ENCODE measurements at places on chromosomes 3 and 15.

- DNase-seq = peak; percentile 95
These were observed 35.9 kb downstream of the HMCES start for GRCh38 chr3:129314386-129315222.

GRCh38 chr3:64381367-64381766 is 156.1 kb upstream of the PRICKLE2 start:
- DNase-seq = no peak

DNA sequence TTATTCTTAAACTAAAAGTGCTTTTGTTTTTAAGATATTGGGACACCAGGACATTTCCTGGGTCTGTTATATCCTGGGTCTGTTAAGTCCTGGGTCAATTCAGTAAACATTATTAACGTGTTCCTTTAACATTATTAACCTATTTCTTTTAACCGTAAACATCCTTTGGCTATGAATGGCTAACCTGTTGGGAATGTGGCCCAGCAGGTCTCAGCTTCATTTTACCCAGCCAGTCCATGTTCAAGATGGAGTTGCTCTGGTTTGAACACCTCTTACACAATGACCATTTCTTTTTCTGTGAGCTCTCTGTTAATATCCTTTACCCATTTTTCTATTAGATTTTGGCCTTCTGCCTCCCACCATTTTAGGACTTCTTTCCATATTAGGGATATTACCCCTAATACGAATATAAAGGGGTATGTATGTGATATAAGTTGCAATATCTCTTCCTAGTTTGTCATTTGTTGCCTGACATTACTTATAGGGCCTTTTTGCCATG is 88.9 kb upstream of the NEDD4 start:
- no peak for DNase-seq

DNA sequence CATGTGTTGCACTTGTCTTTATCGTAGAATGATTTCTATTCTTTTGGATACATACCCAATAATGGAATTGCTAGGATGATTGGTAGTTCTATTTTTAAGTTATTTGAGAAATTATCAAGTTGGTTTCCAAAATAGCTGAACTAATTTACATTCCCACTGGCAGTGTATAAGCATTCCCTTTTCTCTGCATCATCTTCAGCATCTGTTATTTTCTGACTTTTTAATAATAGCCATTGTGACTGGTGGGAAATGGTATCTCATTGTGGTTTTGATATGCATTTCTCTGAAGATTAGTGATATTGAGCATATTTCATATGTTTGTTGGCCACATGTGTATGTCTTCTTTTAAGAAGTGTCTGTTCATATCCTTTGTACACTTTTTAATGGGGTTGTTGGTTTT is 81.7 kb upstream of the NUDT16 start:
- no peak for DNase-seq

GRCh38 chr3:148938306-148938705 is 53.0 kb upstream of the GYG1 start:
- no peak for DNase-seq

GRCh38 chr3:40653001-40653400 is 128.2 kb downstream of the ZNF621 start:
- no peak for DNase-seq

- DNase-seq = no peak
These were observed 22.1 kb upstream of the TRA2B start for GRCh38 chr3:185959609-185960521.

DNA sequence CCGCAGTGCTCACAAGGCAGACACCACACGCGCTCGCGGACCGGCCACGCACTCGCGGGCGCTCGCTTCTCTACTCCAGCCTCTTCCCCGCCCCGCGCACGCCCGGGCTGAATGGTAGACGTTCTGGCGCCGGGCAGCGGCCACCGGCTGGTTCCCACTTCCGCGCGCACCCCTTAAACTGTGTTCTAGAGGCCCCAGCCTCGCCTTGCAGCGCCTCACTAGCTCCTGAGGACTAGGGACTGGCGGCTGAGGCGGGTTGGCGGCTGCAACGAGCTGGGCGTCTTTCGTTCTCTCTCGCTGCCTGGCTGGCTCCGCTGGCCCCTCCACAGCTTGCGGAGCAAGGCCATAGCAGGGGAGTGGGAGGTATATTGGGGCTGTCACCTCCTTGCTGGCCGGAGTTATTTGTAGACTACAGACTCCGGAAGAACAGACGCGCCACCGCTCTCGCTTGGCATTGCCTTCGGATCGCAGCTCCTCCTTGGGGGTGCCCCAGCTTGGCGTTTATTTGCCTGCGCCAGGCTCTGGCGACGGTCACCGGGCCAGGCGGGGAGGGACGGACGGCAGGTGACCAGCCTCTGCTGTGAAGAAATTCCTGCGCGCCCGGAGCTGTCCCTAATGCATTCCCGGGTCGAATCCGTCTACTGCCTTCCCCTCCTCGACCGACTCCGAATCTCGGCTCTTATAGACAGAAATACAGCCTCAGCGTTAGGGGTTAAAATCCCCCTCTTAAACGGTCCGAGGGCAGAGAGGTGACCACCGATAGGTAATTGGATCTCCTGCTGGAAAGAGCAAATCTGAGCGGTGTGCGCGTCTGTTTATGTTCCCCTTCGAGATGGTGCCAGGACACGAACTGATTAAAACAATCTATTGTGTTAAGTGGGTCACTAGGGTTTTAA is 1.3 kb downstream of the GREM1 start:
- DNase-seq = no peak

GRCh38 chr3:171994646-171995428 is 44.5 kb upstream of the FNDC3B start:
- DNase-seq = peak; percentile 52

DNA sequence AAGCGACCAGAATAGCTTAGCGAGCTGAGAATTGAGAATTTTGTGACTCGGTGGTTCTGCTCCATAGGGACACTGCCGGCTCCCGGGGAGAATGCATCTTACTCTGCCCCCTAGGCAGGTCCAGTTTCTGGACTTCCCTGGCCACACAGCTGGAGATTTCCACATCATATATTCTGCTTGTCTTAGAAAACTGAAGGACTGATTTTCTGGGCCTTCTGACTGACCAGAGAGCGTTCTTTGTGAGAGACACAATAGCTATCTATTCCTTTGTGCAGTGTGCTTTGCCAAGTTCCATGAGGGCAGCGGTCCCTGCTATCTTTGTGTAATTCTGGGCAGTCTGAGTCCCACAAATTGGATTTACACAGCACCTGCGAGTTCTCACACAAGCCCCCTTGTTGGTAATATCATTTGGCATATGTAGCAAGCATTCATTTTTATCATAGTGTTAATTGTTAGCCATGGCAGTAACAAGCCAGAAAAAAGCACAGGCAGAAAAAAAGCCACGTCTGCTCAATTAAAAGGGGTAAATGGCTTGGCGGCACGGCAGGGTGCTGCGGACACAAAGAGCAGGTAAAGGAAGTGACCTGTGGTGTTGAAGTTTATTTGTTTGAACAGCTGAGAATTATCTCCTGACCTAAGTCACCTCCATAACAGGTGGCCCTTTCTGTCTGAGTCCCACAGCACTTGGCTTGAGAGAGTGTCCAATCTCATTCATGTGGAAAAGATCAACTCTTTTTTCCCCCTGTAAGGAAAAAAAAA is 688.7 kb downstream of the TUSC7 start:
- no peak for DNase-seq

- DNase-seq = no peak
These were observed 19.7 kb downstream of the PLD1 start for GRCh38 chr3:171790574-171790897.

DNA sequence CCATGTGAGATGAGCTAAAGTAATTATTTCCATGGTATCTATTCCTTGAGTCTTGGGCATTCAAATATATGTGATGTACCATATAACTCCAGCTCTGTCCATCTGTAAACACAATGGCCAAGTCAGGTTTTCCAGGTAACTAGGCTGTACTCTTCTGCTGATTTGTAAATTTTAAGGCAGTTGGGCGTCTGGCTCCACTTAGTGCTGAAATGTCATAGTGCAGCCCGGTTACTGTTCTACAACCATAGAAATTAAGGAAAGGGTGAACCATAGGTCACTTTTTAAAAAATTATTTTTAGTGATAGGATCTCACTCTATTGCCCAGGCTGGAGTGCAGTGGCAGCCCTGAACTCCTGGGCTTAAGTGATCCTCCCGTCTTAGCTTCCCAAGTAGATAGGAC is 44.7 kb upstream of the GOLM2 start:
- no peak for DNase-seq

DNA sequence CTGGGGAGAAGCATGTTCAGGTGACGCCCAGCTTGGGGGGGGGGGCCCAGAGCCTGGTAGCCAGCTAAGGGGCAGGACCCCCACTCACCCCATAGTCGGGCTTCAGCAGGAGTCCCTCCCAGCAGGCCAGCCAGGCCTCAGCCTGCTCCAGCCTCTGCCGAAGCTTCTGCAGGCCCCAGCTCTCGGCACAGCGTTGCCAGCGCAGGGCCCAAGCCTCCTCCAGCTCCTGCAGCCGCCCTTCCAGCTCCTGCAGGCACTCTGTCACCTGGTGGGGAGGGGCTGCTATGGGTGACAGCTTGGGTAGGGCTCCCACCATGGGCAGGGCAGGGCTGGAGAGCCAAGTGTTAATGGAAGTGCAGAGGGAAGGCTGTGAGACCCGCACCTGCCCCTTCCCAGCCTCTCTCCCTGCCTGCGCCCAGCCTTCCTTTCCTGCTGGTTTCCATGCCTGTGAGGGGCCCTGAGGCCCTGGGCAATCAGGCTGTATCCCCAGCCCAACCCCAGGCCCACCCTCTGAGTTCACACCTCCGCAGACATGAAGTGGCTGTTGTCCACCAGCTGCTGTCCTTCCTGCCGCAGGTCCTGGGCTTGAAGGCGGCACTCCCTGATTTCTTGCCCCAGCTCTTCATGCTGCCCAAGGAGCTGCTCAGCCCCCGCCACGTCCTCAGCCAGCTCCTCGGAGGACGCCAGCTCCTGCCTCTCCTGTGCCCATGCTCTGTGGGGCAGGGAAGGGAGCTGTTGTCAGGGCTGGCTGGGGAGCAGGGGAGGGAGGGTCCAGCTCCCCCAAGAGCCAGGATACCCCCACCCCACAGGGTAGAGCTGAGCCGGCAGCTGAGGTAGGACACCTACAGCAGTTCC is 14.3 kb downstream of the PLA2G4B start:
- no peak for DNase-seq

DNA sequence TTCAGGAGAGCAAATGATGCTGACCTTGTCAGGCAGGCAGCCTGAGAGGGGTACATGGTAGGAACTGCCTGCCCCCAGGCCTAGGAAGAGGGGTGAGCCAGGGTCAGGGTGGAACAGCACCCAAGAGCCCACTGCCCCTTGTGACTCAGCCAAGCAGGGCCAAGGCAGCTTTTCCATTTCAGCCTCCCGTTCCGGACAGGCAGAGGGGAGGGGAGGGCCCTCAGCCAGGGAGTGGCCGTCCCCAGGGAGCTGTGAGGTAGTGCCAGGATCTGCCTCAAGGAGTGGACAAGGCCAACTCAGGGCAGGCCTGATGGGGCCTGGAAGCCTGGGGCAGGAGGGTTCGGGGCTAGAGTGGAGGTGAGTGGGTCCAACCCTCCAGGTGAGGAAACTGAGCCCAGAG is 5.1 kb upstream of the ANKRD63 start:
- DNase-seq = no peak

DNA sequence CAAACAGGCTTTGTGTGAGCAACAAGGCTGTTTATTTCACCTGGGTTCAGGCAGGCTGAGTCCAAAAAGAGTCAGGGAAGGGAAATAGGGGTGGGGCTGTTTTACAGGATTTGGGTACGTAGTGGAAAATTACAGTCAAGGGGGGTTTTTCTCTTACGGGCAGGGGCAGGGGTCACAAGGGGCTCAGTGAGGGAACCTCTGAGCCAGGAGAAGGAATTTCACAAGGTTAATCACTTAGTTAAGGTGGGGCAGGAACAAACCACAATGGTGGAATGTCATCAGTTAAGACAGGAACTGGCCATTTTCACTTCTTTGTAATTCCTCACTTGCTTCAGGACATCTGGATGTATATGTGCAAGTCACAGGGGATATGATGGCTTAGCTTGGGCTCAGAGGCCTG is 1592.8 kb upstream of the GBE1 start:
- no peak for DNase-seq

DNA sequence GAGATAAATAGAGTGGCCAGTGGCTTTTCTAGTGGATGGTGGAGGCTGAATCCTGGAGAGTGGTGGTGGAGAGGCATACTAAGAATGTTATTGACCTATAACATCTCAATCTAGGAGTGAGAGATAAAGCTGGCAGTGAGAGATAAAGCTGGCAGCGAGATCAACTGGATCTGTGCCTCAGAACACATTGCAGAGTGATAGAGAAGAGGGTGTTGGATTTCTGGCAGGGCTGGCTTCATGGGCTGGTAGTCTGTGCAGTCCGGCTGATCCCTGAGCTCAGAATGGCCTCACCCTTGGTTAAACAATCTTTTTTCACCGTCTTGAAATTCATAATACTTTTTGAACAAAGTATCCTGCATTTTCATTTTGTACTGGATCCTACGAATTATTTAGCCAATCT is 221.2 kb downstream of the NLGN1 start:
- no peak for DNase-seq

GRCh38 chr3:68239542-68239941 is 585.1 kb upstream of the SUCLG2 start:
- DNase-seq = no peak

DNA sequence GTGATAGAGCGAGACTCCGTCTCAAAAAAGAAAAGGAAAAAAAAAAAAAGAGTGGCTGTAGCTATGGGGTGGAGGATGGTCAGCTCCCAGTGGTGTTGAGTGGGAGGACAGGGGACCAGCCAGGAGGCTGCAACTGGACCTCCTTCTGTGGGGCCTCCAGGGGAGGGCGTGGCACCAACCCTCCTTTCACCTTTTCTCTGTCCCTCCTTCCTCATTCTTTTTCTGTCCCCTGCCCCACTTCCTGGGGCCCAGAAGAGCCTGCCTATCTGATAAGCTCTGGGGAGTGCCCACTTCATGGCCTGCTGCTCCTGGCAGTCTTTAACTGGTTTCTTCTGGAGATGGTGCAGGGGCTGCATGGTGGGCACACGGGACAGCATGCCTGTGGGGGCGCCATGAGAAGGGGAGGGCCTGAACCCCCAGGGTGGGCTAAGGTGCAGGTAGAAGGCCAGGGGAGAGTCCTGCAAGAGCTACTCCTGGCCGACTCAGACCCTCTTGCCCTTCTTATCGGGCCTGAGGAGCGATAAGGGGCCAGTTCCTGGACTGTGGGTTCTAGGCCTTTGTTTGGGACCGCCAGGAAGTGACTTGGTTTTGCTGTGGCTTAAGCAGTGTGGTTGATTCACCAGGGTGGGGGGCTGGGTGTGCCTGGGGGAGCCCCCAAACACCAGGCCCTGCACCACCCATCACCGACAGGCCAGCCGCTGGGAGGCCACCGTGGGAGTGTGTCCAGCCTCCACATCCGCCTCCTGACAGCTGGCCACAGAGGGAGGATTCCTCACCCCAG is 49.4 kb upstream of the FLNB start:
- no peak for DNase-seq

GRCh38 chr15:48426941-48427340 is 95.7 kb downstream of the DUT start:
- DNase-seq = no peak

- peak; percentile 48 for DNase-seq
These were observed 456.3 kb downstream of the FOXP1 start for GRCh38 chr3:71127052-71127831.
